ENCODE measurements at places on chromosomes 2 and 18. TPM values are rescaled to one million over a fixed set of nuclear protein-coding genes. Genes with fewer than 3 reads are reported as not detected.
A peak's percentile ranks its signal among the peaks of the same experiment; 100 is the strongest.

IL36G gene
- not detected for total RNA-seq

- H3K4me3 ChIP-seq: no peak overlapping the region
- peaks cover 19% of the 10 kb centered on the region for H3K36me3 ChIP-seq
- H3K4me1 ChIP-seq: peaks cover 10% of the 10 kb centered on the region
- no peak for DNase-seq
- no peak overlapping the region for H3K27ac ChIP-seq
Measured at GRCh38 chr2:36569267-36569856, 28.6 kb downstream of the FEZ2 start.

- no peaks in the 10 kb centered on the region for H3K27me3 ChIP-seq
- no peak for DNase-seq
- H3K36me3 ChIP-seq: no peaks in the 10 kb centered on the region
- no peak overlapping the region for H3K27ac ChIP-seq
- H3K4me3 ChIP-seq: no peak overlapping the region
Measured at GRCh38 chr2:150127995-150128394, 359.5 kb downstream of the RND3 start.

NEURL3 gene
- total RNA-seq: 0.64 TPM

RAB27B gene
- total RNA-seq: 1.6 TPM

GRCh38 chr2:177207101-177207500 lies 5.5 kb upstream of the HNRNPA3 start:
- no peaks in the 10 kb centered on the region for H3K27me3 ChIP-seq
- no peaks in the 10 kb centered on the region for H3K36me3 ChIP-seq
- no peak overlapping the region for H3K27ac ChIP-seq
- peaks cover 6% of the 10 kb centered on the region for H3K4me1 ChIP-seq
- no peak overlapping the region for H3K4me3 ChIP-seq

MXD1 gene
- total RNA-seq: 42.7 TPM

- peaks cover 11% of the 10 kb centered on the region for H3K27me3 ChIP-seq
- H3K27ac ChIP-seq: no peak overlapping the region
- H3K4me1 ChIP-seq: no peaks in the 10 kb centered on the region
- H3K4me3 ChIP-seq: no peak overlapping the region
- no peaks in the 10 kb centered on the region for H3K36me3 ChIP-seq
Measured at GRCh38 chr2:120511536-120511935, 165.6 kb downstream of the INHBB start.

AKAIN1 gene
- not detected for total RNA-seq

DNA sequence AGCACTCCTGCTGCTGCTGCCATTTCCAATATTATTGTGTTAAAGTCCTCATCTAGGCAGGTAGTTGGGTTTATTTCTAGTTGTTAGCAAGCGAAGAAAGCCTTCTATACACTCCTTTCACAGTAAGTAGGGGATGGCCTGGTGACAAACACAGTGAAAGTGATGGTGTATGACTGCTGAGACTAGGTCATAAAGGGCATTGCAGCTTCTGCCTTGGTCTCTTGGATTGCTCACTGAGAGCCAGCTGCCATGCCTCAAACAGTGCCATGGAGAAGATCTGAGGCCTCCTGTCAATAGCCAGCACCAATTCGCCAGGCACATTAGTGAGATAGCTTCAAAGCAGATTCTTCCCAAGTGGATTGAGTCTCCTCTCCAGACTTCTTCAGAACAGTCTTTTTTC lies 27.6 kb upstream of the MSTN start:
- no peaks in the 10 kb centered on the region for H3K4me1 ChIP-seq
- H3K27ac ChIP-seq: no peak overlapping the region
- no peaks in the 10 kb centered on the region for H3K36me3 ChIP-seq
- DNase-seq: no peak
- no peak overlapping the region for H3K4me3 ChIP-seq

CPO gene
- not detected for total RNA-seq

GRCh38 chr18:32093523-32093922 lies 1.8 kb downstream of the RNF138 start:
- H3K4me3 ChIP-seq: peak overlapping the region; percentile 97
- peaks cover 36% of the 10 kb centered on the region for H3K4me1 ChIP-seq
- peaks cover 26% of the 10 kb centered on the region for H3K36me3 ChIP-seq

DNA sequence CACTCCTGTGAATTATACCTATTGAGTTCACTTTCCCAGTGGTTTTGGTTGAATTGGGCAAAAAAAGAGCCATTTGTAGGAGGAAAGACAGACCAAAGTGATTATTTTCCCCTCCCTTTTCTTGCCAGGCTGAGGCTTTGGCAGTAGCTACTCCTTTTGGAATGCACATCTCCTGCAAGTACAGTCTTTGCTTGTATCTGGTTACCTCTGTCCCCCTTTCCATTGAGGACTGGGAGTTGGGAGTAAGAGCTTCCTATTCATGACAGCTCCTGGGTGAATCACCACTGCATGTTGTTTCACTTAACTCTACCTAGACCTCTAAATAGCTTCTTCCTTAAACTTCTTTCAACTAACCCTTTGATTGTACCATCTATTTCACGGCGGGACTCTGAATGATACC lies 695.3 kb upstream of the ZNF804A start:
- no peaks in the 10 kb centered on the region for H3K36me3 ChIP-seq
- H3K4me1 ChIP-seq: no peaks in the 10 kb centered on the region
- no peaks in the 10 kb centered on the region for H3K27me3 ChIP-seq

DNA sequence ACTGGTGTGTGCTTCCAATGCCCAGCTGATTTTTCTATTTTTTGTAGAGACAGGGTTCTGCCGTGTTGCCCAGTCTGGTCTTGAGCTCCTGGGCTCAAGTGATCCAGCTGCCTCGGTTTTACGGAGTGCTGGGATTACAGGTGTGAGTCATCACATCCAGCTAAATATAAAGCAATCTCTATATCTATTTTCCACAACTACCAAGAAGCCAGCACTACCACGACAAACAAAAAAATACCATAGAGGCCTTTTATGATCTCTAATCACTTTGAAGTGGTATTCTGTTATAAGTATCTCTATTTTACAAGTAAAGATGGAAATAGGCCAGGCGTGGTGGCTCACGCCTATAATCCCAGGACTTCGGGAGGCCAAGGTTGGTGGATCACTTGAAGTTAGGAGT lies 34.7 kb downstream of the C2orf74 start:
- no peak overlapping the region for H3K4me3 ChIP-seq
- peak overlapping the region; percentile 37 for H3K27ac ChIP-seq
- H3K27me3 ChIP-seq: no peaks in the 10 kb centered on the region
- peaks cover 1% of the 10 kb centered on the region for H3K36me3 ChIP-seq

APOB gene
- not detected for total RNA-seq

HAT1 gene
- 66.8 TPM for total RNA-seq

GRCh38 chr2:16105669-16106281 lies 165.4 kb downstream of the MYCN start:
- H3K27ac ChIP-seq: no peak overlapping the region
- H3K4me1 ChIP-seq: no peaks in the 10 kb centered on the region
- DNase-seq: no peak
- H3K36me3 ChIP-seq: no peaks in the 10 kb centered on the region
- H3K4me3 ChIP-seq: no peak overlapping the region

ASB18 gene
- not detected for total RNA-seq

- H3K4me1 ChIP-seq: no peaks in the 10 kb centered on the region
- no peak overlapping the region for H3K4me3 ChIP-seq
- H3K36me3 ChIP-seq: no peaks in the 10 kb centered on the region
- H3K27me3 ChIP-seq: peaks cover 3% of the 10 kb centered on the region
- no peak overlapping the region for H3K27ac ChIP-seq
Measured at GRCh38 chr2:70310899-70311298, 9.0 kb upstream of the FAM136A start.

DNA sequence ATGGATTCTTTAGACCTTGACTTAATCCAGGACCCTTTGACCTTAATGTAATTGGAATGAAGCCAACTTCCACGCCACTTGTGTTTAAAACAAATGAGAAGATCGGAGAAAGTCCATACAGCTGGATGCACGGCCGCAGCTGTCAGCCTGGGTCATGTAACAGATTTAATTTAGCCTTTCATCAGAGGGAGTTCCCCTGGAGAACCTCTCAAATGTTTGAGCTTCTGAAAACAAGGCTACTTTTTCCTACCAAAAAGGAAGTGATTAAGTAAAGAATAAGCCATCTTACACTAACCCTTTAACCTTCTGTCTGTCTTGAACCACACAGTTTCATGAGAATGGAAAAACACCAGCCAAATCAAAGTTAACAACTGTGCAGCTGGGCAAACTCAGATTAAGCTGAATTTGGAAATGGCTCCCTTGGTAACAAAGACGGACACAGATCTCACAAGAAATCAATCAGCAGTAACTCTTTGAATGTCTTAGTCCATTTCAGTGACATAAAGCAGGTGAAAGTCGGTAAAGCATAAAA lies 103.6 kb downstream of the DOCK10 start:
- H3K4me3 ChIP-seq: peak overlapping the region; percentile 75
- H3K4me1 ChIP-seq: peaks cover 59% of the 10 kb centered on the region
- H3K36me3 ChIP-seq: peaks cover 23% of the 10 kb centered on the region
- no peaks in the 10 kb centered on the region for H3K27me3 ChIP-seq
- peak overlapping the region; percentile 95 for H3K27ac ChIP-seq

TFCP2L1 gene
- total RNA-seq: 0.33 TPM

B3GNT7 gene
- 20.1 TPM for total RNA-seq

ALPG gene
- total RNA-seq: not detected

DNA sequence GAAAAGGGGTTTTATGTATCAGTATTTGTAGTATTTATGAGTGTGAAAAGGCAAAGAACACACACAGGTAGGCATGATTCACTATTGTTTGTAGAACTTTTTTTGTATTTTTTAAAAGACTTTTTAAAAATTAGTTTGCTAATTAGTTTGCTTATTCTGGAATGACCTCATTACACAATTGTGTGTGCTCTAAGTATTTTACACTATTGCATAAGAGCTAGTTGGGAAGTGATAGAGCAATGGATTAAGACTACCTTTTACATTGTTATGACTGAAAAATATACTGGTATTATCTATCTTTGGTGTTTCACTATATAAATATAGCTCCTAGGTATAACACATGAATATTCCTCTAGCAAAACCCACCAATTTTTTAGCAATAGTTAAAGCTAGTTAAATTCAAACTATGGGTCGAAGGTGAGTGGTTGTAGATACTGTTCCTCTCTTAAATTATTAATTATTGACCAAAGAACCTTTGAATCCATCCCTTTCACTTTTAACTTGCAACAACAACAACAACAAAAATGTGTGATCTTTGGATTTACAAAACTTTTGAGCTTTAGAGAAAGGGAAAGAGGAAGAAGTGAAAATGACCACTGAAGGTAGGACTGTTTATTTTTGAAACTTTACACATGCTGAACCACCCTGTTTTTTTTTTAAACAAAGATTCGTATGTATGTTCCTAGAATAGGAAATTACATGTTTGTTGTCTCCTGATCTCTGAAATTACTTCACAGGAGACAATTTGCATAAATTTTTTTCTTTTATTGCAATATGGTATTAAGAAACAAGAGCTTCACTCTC lies 18.7 kb downstream of the ITPRID2 start:
- H3K27me3 ChIP-seq: no peaks in the 10 kb centered on the region
- H3K4me1 ChIP-seq: peaks cover 6% of the 10 kb centered on the region
- H3K27ac ChIP-seq: no peak overlapping the region
- DNase-seq: no peak

GRCh38 chr18:48854780-48855179 lies 96.0 kb downstream of the SMAD7 start:
- peak overlapping the region; percentile 68 for H3K4me3 ChIP-seq
- no peaks in the 10 kb centered on the region for H3K36me3 ChIP-seq
- H3K27me3 ChIP-seq: no peaks in the 10 kb centered on the region
- no peak for DNase-seq
- peaks cover 58% of the 10 kb centered on the region for H3K4me1 ChIP-seq

- H3K4me1 ChIP-seq: no peaks in the 10 kb centered on the region
- H3K36me3 ChIP-seq: no peaks in the 10 kb centered on the region
- no peaks in the 10 kb centered on the region for H3K27me3 ChIP-seq
- DNase-seq: no peak
- no peak overlapping the region for H3K27ac ChIP-seq
Measured at GRCh38 chr2:228318218-228318617, 136.7 kb upstream of the SPHKAP start.

AMER3 gene
- total RNA-seq: not detected

GRCh38 chr18:73419531-73419930 lies 551.7 kb upstream of the NETO1 start:
- no peak for DNase-seq
- H3K27ac ChIP-seq: no peak overlapping the region
- no peaks in the 10 kb centered on the region for H3K27me3 ChIP-seq
- H3K4me3 ChIP-seq: no peak overlapping the region
- no peaks in the 10 kb centered on the region for H3K4me1 ChIP-seq

- H3K27ac ChIP-seq: peak overlapping the region; percentile 89
- peaks cover 63% of the 10 kb centered on the region for H3K4me1 ChIP-seq
- peak; percentile 75 for DNase-seq
Measured at GRCh38 chr2:174603280-174603679, 5.7 kb upstream of the WIPF1 start.

- no peak overlapping the region for H3K27ac ChIP-seq
- no peak overlapping the region for H3K4me3 ChIP-seq
- peaks cover 13% of the 10 kb centered on the region for H3K4me1 ChIP-seq
- H3K36me3 ChIP-seq: peaks cover 29% of the 10 kb centered on the region
Measured at GRCh38 chr2:218476676-218477075, 57.8 kb downstream of the VIL1 start.

- H3K4me3 ChIP-seq: peak overlapping the region; percentile 87
- H3K4me1 ChIP-seq: peaks cover 29% of the 10 kb centered on the region
- H3K36me3 ChIP-seq: peaks cover 16% of the 10 kb centered on the region
- DNase-seq: no peak
Measured at GRCh38 chr2:60882971-60883753, 1.8 kb downstream of the REL start.

GRCh38 chr18:79528846-79529245 lies 133.1 kb downstream of the NFATC1 start:
- peaks cover 13% of the 10 kb centered on the region for H3K4me1 ChIP-seq
- no peaks in the 10 kb centered on the region for H3K36me3 ChIP-seq
- H3K27ac ChIP-seq: no peak overlapping the region
- peaks cover 4% of the 10 kb centered on the region for H3K27me3 ChIP-seq
- no peak for DNase-seq
- no peak overlapping the region for H3K4me3 ChIP-seq

DNA sequence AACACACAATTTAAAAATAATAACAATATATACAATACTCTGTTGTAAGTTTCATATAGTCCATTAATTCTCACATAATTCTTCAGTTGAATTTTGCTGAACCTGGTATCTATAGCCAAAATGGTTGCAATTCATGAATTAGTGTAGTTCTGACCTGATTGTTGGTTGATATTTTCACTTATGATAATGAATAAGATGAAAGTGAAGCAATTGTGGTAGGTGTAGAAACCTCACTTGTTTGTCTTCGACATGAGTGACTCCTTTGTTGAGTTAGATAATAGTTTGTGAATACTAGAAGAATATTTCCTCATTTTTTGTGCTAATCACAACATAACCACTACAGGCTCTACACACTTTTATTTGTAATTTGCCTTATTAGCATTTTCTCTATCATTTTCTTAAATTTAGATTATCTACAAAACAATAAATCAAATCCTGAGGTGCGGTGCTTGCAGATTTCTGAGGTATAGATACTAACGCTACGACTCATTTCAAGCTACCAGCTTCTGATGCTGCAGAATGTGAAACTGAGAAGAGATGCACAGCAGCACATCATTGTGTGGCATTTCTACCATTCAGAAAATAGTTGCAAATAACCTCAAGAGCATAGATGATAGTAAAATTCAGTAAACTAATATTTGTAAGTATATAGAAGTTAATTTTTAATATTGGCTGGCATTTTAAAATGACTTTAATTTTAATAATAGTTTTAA lies 117.9 kb downstream of the KCNH7 start:
- no peaks in the 10 kb centered on the region for H3K27me3 ChIP-seq
- DNase-seq: no peak
- H3K36me3 ChIP-seq: peaks cover 4% of the 10 kb centered on the region

- H3K4me3 ChIP-seq: peak overlapping the region; percentile 25
- no peaks in the 10 kb centered on the region for H3K27me3 ChIP-seq
- no peak for DNase-seq
- H3K27ac ChIP-seq: no peak overlapping the region
- peaks cover 27% of the 10 kb centered on the region for H3K4me1 ChIP-seq
- H3K36me3 ChIP-seq: peaks cover 22% of the 10 kb centered on the region
Measured at GRCh38 chr2:169038338-169038757, 7.2 kb upstream of the ABCB11 start.
